ENCODE measurements at places on chromosomes 2 and 18. TPM values are rescaled to one million over a fixed set of nuclear protein-coding genes. Genes with fewer than 3 reads are reported as not detected.

DNA sequence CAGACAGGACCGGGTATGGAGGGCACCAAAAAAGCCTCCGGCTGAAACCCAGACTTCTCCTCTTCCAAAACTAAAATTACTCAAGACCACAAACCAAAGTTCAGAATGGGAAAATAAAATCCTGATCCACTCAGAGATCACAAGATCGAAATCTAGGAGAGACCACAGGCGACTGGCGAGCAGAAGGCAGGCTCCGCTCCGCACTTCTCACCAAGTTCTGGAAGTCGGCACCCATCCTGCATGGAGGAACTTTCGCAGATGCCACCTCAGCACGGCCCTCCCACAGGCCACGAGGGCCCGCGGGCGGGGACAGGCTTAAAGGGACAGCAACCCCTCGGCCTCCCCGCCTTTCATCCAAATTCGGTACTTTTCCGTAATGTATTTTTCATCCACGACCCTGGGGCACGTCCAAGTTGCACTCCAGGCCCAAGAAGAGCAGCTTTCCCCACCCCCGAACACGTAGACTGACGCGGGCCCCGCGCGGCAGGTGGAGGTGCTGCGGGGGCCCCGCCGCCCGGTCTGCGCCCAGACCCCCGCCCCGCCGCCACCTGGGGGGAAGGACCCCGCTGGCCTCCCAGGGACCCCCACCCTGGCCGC is 43.7 kb downstream of the HDLBP start:
- DNase-seq: peak; percentile 80

- no peak for DNase-seq
These were observed 54.7 kb downstream of the VWC2L start for GRCh38 chr2:214465363-214466146.

GRCh38 chr2:229888031-229888430 is 33.8 kb downstream of the TRIP12 start:
- DNase-seq: no peak

- no peak for DNase-seq
These were observed 9.6 kb downstream of the PTGR3 start for GRCh38 chr18:75199327-75199726.

DNA sequence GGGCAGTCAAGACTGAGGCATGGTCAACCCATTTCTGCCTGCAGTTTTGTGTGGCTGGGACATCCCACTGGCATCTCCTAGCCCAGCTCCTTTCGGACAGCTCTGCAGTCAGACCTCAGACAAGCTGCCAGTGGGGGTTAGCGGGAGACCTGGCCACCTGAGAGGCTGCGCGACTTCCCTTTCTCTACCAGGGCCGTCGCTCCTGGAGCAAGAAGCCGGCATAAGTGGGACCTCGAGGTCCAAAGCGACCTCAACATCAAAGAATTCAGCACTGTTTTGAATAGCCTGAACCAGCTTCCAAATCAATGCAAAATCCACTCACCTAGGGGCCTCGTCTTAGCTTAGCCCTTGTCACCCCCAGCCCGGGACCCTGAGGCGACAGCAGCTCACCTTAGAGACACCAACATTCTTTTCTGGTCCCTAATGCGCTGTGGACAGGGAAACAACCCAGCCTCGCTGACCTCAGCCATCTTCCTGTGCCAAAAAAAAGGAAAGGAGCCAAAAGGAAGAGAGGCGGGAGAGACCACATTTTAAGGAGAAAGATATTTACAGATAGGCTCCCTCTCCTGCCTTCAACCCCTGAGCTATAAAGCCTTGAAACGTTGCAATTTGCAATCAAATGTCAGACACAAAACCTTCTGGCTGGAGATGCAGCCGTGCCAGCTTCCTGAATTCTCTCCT is 81.2 kb downstream of the GFPT1 start:
- DNase-seq: no peak

GRCh38 chr2:210132239-210132638 is 39.0 kb downstream of the KANSL1L start:
- DNase-seq: no peak

NAT8 gene
- not detected for total RNA-seq

VWA3B gene
- not detected for total RNA-seq

KLHL30 gene
- total RNA-seq: 3.3 TPM

GMCL1 gene
- 21.5 TPM for total RNA-seq

Measured in skin of body (tissue), 3 donors.